ENCODE measurements at places on chromosomes 12 and 14.

GRCh38 chr14:103597623-103598377 is 31.2 kb upstream of the KLC1 start:
- DNase-seq, result no peak

DNA sequence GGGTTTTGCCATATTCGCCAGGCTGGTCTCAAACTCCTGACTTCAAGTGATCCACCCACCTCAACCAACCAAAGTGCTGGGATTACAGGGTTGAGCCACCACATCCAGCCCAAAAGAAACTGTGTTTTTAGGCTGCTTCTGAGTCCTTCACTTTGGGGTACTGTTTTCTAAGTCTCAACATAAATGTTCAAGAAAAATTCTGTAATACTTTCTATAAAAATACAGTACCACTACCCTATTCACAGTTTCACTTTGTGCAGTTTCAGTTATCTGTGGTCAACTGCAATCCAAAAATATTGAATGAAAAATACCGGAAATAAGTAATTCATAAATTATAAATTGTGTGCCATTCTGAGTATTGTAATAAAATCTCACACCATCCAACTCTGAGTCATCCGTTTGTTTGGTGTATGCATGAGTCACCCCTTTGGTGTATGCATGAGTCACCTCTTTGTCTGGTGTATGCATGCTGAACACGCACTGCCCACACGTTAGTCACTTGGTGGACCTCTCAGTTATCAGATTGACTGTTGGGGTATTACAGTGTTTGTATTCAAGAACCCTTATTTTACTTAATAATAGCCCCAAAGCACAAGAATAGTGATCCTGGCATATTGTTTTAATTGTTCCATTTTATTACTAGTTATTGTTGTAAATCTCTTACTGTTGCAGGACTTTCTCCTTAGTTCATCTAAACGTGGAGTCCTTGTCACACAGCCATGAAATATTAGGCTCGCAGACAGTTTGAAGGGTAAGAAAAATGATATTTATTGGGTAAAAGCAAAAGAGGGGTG is 190.2 kb downstream of the FSCB start:
- no peak for DNase-seq

DNA sequence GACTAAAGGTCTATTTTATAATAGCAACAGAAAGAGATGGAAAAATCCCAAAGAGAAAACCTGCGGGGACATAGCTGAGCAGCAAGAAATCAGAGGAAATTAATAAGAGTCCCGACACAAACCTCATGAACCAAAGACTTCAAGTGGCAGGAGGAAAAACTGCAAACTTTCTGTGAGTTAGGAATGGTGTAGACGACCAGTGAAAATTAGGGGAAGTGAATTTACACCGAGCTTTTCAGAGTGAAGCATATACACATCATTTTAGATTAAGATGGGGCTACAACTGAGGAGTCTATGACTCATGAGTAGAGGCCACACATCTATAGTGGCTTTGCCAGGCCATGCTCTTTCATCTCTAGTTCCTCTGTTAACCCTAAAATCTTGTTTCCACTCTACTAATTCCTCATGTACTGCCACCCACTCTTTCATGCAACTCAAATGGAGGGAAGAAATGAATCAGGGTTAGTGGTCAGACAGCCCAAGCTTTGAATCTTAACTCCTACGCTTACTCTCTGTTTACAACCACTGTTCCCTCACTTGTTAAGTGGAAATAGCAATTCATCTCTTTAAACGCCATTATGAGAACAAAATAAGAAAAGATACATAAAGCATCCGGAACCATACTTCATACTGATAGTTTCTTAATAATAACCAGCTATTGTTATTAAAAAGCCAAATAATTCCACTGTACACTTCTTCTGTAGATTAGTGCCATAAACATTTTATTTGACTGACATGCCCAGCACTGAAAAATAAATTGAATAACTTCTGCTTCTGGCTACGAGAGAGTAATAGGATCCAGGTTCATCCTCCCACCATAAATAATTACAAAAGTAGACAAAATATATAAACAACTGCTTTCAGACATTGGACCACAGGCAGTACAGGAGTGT is 219.3 kb downstream of the RMST start:
- no peak for DNase-seq

GRCh38 chr14:21255385-21256101 is 13.7 kb downstream of the HNRNPC start:
- DNase-seq, result no peak

GRCh38 chr14:95104911-95105310 is 52.4 kb downstream of the DICER1 start:
- DNase-seq, result no peak

DNA sequence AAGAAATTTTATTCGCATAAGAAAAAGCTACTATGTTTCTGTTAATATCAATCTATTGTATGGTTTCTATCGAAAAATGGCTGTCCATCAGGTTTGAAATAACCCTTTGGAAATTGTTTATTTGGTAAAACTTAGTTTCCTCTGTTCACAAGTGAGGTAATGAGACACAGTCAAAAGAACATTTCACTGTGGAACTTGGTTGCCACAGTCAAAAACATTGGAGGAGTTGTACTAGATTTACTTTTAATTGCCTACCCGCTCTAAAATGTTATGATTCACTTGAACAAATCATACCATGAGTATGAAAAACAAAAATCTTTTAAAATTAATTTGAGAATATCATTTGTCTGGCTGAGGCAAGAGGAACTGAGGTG is 46.5 kb downstream of the ITPR2 start:
- DNase-seq, result no peak

DNA sequence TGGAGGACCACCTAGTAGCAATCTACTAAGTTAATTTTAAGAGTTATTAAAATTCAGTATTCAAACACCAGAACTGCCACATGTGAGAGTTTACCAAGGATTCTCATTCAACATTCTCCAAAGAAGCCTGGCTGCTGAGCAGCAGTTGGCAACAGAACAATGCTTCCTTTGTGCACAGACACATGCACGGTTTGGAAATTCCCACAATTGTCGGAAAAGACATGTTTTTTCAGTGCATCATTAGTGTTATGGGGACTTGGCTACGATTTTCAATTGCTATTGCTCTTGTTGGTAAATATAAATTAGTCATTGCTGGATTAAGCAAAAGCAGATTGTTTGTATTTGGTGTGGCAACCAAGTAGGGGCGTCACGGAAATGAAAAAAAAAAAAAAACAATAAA is 22.2 kb downstream of the ST8SIA1 start:
- DNase-seq, result no peak
